ENCODE measurements at places on chromosomes 2 and 18.

GRCh38 chr2:46469116-46469515 lies 10.2 kb upstream of the TMEM247 start:
- no peak for DNase-seq

- no peak for DNase-seq
Measured at GRCh38 chr2:137964066-137964858, at the start of gene HNMT. HNMT (plus strand) TSS chr2:137964473; CDS start chr2:137964492, 19 bp downstream.

DNA sequence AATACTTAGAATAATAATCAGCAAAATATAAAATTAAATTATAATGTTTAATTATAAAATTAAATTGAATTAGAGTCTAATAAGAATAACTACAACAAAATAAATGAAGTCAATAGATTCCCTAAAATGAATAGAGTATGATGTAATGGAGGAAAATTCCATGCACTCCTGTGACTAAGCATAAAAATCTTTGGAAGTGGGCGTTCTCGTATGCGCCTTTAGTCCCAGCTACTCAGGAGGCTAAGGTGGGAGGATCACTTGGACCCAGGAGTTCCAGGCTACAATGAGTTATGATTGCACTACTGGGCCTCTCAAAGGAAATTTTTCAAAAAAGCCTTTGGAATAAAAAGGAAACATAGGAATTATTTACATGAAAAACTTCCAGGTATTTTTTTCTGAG lies 955.4 kb upstream of the POU3F3 start:
- no peak for DNase-seq

DNA sequence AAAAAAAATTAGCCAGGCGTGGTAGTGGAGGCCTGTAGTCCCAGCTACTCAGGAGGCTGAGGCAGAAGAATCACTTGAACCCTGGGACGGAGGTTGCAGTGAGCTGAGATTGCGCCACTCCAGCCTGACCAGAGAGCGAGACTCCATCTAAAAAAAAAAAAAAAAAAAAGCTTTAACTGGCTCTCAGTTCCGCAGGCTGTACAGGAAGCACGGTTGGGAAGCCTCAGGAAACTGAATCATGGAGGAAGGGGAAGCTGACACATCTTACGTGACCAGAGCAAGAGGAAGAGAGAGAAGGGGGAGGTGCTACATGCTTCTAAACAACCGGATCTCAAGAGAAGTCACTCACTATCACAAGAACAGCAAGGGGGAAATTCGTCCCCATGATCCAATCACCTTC lies 505.6 kb upstream of the SLC8A1 start:
- no peak for DNase-seq
